ENCODE measurements at places on chromosomes 5 and 9.

GRCh38 chr5:173392-174290, 17.7 kb upstream of the LRRC14B start:
- DNase-seq = no peak

DNA sequence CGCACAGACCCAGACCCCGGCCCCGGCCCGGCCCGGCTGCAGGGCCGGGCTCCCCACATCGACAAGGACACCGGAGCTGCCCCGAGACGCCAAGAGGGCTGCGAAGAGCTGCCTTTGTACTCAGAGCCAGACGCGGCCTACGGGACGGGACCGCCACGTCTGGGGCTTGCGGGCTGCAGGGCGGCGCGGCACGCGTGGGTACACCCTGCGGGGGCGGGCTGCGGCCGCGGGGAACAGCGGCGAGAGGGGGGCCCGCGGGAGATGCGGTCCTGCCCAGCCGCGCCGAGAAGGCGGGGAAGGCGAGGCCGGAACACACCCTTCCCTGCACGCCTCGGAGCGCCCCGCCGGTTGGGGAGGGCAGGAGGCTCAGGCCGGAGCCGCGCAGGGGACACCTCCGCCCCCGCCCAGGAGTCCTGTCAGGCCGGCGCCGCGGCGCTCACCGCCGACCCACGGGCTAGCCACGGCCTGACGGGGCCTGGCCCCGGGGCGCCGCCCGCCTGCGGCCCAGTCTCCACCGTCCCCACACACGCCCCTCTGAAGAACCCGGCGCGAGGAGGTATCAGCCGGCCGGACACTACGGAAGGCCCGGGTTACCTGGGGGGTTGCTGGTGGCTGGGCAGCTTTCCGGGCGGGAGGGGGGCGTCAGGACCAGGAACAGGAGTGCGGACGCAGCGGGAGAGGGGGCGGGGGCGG, 478 bp downstream of the RAB14 start:
- DNase-seq = peak; percentile 13

- DNase-seq = no peak
These were observed 174.6 kb downstream of the MAPKAP1 start for GRCh38 chr9:125532412-125532811.

GRCh38 chr5:126961702-126962101, 68.7 kb downstream of the MARCHF3 start:
- no peak for DNase-seq

GRCh38 chr5:126366199-126366560, 57.0 kb upstream of the GRAMD2B start:
- no peak for DNase-seq

GRCh38 chr5:173646692-173647091, 30.2 kb upstream of the BOD1 start:
- no peak for DNase-seq

DNA sequence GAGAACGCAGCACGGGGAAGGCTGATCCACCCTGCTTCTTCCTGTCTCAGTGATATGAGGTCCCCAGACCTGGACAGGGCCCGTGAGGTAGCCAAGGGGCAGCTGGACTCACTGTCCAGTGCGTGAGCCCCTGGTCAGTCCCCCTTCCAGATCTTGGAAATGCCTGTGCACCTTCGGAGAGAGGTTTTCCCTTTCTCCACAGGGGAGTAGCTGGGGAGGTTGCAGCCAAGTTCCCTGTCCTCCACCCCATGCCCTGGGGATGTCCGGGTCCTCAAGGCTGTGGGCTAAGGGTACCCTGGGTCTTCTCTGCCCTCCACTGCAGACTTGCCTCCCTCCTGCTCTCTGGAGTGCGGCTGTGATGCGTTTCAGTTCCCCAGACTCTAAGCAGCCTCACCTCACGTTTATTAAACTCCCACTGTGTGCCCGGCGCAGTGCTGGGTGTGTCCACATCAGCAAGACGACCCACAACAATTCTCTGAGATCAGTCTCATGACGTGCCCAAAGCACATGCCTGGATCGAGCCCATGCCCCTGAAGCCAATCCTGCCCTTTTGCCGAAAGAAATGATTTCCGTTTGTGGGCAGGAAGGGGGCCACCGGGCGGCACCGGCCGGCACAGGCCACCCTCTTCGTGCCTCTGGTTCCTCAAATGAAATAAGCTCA, 101.3 kb upstream of the PHYKPL start:
- no peak for DNase-seq

- no peak for DNase-seq
These were observed 49.0 kb downstream of the NPR3 start for GRCh38 chr5:32760091-32760509.

DNA sequence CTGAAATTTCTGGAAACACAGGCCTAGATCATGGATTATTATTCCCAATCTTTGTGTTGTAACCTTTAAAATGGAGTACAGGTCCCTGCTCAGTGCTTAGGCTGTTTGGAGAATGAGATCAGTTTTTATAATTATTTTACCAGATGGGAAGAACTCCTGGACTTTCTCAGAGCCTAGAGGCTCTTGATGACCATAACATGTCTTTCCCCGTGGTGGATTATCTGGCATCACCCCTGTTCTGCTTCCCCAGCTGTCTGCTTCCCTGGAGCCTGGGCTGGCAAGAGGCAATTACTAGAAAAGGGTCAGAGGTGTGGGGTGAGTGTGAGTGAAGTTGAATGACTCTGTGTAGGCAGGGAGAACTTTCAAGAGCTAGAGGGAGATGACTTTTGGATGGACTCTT, 143.0 kb downstream of the CARTPT start:
- DNase-seq = no peak

DNA sequence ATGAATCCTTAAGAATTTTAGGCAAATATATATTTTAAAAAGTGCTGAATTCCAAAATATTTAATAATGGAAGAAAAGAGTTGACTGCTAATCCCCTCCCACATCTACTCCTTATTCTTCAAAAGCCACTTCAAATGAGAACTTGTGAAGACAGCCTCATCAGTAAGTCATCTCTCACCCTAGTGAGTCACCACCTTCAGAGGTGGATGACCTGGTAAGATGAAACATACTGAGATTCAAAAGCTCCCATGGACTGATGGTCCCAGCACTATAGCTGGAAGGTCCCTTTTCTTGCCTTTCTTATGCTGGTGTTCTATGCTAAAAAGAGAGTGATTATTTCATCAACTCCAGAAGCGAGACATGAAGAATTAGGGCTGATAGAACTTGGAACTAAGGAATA, 37.8 kb upstream of the SPDL1 start:
- peak; percentile 6 for DNase-seq

- DNase-seq = no peak
These were observed 228.0 kb downstream of the TLE4 start for GRCh38 chr9:79799691-79800335.

- no peak for DNase-seq
These were observed 20.2 kb downstream of the OBP2B start for GRCh38 chr9:133188843-133189180.

DNA sequence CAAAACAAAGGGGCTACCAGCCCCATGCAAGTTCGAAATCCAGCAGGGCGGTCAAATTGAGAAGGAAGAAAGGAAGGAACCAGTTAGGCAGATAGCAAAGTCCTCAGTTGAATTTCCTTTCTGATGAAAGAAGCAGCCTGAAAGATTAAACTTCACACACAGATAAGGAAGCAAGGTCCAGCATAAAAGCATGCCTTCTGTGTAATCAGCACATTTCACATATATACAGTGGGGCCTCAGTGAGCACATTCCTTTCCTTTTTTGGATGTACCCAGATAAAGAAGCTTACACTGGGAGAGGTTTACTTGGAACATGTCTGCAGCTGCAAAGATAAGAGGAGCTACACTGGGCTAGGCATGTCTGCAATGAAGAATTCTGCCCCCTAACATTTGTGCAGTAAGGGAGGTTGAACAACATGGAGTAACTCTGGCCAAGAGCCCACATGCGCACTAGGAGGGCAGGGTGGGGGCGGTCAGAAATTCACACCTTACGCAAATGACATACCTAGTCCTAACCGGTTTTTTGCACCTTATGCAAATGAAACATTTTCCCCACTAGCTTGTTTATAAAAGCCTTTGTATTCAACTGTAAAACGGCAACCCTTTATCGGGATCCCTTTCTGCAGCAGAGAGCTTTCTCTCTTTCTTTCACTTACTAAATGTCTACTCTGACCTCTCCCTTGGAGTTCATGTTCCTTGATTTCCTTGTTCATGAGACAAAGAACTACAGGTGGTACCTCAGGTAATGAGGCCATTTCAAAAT, 149.7 kb upstream of the FBXL17 start:
- no peak for DNase-seq

- DNase-seq = no peak
These were observed 1290.8 kb upstream of the CDH9 start for GRCh38 chr5:28329176-28329575.

DNA sequence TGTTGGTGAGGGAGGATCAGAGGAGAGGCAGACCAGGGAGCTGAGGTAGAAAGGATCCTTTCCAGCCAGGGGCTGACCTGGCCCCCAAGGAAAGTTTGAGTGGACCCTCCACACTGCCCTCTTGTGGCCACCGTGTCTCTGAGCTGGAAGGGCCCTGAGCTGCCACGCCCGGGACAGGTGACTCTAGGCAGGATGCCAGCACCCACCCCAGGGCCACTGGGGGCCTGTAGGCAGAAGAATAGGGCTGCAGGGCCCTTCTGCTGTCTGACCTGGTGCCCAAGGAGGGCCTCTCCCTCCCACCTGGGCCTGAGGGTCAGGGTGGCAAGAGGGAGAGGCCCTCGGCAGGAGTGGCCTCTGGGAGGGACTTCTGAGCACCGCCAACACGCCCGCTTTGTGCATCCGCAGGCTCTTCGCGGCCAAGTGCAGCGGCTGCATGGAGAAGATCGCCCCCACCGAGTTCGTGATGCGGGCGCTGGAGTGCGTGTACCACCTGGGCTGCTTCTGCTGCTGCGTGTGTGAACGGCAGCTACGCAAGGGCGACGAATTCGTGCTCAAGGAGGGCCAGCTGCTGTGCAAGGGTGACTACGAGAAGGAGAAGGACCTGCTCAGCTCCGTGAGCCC, 76.8 kb downstream of the LMX1B start:
- peak; percentile 47 for DNase-seq

DNA sequence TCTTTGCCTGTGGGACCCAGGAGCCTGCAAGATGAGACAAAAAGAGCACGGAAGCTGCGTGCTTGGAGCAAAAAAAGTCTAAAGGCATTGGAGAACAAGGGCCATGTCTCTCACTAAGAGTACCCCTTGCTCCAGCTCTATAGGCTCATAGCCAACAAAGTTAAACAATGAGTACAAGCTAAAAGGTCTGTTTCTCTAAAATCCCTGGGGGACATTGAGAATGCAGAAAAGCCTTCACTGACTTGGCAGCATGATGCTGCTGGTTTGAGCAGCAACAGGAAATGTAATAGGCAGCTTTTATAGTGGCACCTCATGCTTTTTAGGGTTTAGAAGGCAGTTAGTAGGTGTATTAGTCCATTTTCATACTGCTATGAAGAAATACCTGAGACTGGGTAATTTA, 287.5 kb downstream of the SMARCA2 start:
- DNase-seq = no peak

- DNase-seq = no peak
These were observed 298.9 kb downstream of the TMEM38B start for GRCh38 chr9:105993116-105993854.

GRCh38 chr9:117365438-117365837, 49.4 kb downstream of the ASTN2 start:
- DNase-seq = no peak

DNA sequence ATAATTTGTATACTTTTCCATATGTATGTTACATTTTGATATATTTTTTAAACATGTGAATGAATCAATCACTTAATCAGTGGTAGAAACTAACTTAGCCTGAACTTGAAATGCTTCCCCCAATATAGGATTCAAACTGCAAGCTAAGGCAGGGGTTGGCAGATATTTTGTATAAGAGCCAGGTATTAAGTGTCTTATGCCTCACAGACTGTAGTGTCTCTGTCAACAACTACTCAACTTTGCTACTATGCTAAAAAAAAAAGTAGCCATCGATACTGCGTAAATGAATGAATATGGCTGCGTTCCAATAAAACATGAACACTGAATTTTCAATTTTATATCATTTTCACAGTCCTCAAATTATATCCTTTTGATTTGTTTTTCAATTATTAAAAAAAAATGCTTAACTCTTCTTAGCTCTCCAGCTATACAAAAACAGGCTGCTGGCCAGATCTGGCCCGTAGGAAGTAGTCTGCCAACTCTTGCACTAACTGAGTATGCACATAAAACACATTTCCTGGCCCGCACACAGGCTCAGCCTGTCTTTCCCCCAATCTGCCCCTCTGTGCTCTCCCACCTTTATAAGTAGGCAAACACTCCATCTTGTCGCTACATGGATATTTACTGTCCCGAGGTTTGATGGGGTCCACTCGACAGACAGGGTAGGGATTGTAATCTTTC, 91.8 kb downstream of the SAXO1 start:
- no peak for DNase-seq

DNA sequence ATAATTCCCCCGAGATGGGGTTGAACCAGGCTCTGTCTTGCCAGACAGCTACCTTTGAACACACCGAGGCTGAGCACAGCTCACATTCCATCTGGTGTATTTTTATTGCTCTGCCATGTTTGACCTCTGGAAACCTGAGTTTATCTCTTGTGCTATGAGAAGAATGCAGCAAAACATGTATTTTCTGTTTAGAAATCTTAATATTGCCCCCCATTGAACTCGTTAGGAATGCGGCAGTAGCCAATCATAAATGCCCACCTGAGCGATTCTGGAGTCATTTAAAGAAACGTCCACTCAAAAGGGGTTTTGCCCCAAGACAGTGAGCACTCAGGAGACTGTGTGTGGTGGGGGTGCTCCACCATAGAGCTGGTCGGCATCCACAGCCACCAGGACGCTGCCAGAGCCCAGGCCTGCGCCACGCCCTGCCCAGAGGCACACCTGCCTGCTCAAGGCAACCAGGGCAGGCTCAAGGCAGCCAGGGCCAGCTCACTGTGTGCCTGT, 26.9 kb downstream of the FGD3 start:
- DNase-seq = no peak
